ENCODE measurements at places on chromosomes 3 and 15.

DNA sequence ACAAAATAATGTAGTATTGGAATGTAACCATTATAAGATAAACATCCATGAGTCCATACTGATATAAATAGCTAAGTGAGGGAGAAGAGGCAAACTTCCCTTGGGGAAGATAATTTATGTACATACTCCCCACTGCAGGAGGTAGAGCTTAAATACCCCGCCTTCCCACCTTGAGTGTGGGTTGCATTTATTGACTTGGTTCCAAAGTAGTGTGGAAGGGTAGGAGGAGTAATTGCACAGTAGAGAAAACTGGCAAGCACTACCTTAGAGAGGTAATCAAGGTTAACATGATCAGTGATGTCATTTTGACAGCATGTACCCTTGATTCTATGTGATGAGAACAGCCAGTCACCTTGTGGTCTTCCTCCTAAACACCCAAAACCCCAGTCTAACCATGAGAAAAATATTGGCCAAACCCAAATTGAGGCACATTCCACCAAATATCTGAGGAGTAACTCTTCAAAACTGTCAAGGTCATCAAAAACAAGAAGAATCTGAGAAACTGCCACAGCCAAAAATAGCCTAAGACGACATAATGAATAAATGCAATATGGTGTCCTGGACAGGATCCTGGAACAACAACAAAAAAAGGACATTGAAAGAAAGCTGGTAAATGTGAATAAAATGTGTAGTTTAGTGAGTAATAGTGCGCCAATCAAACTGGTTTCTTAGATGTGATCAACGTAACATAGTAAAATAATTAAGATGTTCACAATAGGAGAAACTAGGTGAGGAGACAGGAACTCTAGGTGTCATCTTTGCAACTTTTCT, 774 bp upstream of the CNOT10 start:
- no peak for DNase-seq

- no peak for DNase-seq
Measured at GRCh38 chr3:37603722-37604121, 258.0 kb upstream of the CTDSPL start.

- no peak for DNase-seq
Measured at GRCh38 chr3:184460276-184460675, 80.4 kb downstream of the CHRD start.

DNA sequence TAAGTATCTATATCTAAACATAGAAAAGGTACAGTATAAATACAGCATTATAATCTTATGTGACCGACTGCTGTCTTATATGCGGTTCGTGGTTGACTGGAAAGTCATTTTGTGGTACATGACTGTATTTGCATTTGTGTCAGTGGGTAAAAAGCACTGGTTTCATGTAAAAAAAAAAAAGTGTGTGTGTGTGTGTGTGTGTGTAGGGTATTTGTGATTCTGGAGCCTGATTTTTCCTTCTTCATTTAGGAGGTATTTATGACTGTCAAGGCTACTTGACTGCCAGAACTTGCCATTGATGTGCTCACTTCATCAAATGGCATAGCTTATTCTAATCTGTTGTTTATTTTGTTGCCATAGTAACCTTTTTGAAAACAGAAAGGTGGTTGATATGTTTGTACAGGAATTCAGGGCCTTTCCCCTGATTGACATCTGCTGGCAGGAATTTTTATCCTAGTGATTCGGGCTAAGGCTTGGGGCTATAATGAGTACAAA, 63.2 kb downstream of the AKAP13 start:
- peak; percentile 48 for DNase-seq

DNA sequence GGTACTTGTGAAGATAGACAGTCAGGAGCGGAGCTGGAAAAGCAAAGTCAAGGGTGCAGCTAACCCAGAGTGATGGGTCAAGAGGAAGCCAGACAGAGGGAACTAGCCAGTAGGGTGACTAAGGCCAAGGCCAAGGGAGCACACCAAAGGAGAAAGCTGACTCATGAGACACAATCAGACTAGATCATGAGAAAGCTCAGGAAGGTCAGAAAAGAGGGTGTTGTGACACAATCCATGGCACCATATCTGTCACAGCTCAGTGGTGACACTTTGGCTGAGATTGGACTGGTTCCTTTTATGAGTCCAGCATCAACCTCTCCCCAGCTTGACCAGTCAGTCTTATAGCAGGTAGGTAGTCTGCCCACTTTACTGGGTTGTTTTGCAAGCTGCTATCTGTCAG, 22.2 kb downstream of the P2RY1 start:
- no peak for DNase-seq

- no peak for DNase-seq
Measured at GRCh38 chr3:123331651-123332050, 117.2 kb downstream of the ADCY5 start.

GRCh38 chr3:94099311-94099710, 36.5 kb downstream of the NSUN3 start:
- no peak for DNase-seq

- no peak for DNase-seq
Measured at GRCh38 chr3:15903164-15903563, 105.4 kb upstream of the ANKRD28 start.

Data from CD4-positive, alpha-beta T cell treated with Interleukin-4 for 1 hour (primary cell).